ENCODE measurements at places on chromosomes 1 and 21.
A peak's percentile ranks its signal among the peaks of the same experiment; 100 is the strongest.

- no peak for DNase-seq
Measured at GRCh38 chr1:234727018-234727940, 117.3 kb upstream of the IRF2BP2 start.

DNA sequence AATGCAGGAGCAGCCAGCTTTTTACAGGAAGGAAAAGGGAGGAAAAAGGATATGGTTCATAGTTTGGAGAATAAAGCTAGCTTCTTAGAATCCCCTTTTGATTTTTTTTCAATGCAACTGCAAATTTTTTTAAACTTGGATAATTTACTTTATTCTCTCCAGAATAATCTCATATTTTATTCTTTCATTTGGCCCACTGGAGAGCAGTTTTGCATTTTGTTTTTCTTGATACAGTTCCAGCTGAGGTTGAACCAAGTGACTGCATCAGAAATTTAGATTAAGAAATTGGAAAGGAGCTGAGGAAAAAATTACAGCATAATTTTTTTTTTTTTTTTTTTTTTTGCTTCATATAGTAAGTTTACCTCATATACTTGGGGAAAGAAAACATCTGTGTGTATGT, 22.8 kb downstream of the GABPA start:
- DNase-seq: no peak

DNA sequence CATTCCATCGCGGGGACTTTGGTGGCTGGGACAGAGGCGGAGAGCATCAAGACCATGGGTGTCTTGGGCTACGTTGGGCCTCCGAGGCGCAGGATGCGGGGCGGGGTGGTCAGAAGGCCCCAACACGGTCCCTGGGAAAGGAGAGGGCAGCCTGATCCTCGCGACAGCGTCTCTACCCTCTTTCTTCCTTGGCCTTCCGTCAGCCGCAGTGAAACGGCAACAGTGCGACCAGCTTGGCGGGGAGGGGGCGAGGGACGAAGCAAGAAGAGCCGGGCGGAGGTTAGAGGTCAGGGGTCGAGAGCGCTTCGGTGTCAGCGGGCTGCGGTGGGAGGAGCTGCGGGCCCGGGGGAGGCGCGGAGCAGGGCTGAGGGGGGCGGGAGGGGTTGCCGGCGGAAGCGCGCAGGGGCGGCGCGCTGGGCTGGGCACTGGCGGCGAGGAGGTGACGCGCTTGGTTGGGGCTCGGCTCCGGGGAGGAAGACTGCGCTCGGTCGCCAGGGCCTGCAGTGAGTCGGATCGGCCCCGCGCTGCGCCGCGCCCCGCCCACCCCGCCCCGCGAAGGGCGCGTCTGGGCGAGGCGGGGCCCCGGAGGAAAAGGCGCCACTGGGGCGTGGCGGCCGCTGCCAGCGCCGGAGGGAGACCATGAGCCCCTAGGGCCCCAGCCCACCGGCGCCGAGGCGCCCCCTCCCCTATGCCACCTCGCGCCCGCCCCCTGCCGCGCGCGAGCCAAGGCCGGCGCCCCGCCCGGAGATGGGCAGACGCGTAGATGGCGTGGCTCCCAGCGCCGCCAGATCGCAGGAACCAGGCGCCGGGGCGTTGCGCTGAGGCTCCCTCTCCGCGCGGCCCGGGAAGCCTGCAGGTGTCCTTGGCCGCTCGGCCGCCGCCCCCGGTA, at the start of gene KCNC4:
Gene KCNC4 (plus strand): TSS at position 600 of the 889 bp plus-strand sequence. CDS start 1,186 bp downstream, outside the sequence.
- no peak for DNase-seq

- DNase-seq: peak; percentile 36
Measured at GRCh38 chr1:222043444-222044292, 301.8 kb upstream of the DUSP10 start.

GRCh38 chr1:201655243-201655642, 116.3 kb downstream of the NAV1 start:
- DNase-seq: peak; percentile 95

- no peak for DNase-seq
Measured at GRCh38 chr1:15153184-15153841, at the start of gene TMEM51. Gene TMEM51 (plus strand): TSS chr1:15153747. CDS start chr1:15215088, 61,341 bp downstream.

DNA sequence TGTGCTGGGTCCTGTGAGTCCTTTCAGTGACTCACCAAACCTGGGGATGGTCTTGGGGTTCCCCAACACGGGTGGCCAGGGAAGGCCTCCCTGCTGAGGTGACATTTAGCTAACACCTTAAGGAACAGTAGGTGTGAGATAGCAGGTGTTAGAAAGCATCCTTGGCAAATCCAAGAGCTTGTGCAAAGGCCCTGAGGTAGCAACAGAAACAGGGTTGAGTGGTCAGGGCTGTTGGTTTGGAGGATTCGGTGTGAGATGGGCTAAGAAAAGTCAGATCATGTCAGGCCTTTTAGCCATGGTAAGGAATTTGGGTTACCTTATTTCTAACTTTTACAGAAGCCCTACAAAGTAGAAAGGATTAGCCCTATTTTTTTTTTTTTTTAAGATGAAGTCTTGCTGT, 343.0 kb downstream of the CAMTA1 start:
- no peak for DNase-seq

- DNase-seq: no peak
Measured at GRCh38 chr1:86858524-86859261, 55.2 kb downstream of the SELENOF start.

DNA sequence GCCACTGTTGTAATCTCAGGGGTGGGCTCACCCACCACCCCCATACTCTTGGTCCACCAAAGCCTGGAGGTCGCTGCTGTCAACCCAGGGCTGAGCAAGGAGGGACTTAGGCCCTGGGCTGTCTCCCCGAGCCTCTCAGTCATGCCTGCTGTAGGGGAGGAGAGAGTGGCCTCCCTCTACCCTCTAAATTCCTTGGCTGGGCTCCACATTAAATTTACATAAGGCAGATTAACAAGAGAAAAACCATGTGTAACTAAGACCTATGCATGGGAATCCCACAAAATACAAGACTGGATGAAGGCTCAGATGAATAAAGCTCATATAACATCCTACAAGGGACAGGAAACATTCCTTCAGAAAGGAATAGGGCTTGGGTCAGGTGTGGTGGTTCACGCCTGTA, 1.8 kb upstream of the PIK3CD start:
- no peak for DNase-seq
